T follicular helper cell (primary cell): ENCODE measurements at places on chromosomes 1 and 21.

- DNase-seq, result no peak
Observed at GRCh38 chr1:225638853-225639252, 14.1 kb downstream of the ENAH start.

- DNase-seq, result no peak
Observed at GRCh38 chr1:119537966-119538365, 31.0 kb downstream of the HSD3B1 start.

DNA sequence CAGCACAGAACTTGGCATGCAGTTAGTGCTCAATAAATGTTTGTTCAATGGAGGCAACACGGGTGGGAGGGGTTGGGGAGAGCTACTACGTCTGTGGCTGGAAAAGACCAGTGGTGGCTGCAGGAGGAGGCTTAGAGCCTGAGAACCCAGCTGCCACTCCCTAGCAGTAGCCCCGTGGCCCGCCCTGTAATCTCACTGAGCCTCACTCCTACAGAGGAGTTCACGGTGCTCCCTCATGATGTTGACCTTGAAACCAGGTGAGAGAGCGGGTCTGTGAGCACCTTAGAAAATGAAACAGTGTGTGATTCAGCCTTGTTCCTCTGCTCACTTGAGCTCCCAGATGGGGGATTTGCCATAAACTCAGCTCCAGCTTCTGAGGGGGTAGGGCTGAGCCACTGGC, 299.6 kb downstream of the NPHP4 start:
- DNase-seq, result no peak

- no peak for DNase-seq
Observed at GRCh38 chr1:171446386-171446785, 38.9 kb upstream of the PRRC2C start.

GRCh38 chr21:43866659-43867331, 1.8 kb downstream of the AGPAT3 start:
- peak; percentile 43 for DNase-seq

GRCh38 chr1:84476225-84476624, 2.8 kb upstream of the RPF1 start:
- no peak for DNase-seq
